ENCODE measurements at places on chromosomes 16 and 17.

GRCh38 chr17:74566132-74566753 lies 1.1 kb downstream of the CD300H start:
- no peaks in the 10 kb centered on the region for H3K36me3 ChIP-seq
- H3K27me3 ChIP-seq = no peaks in the 10 kb centered on the region
- H3K4me1 ChIP-seq = peaks cover 2% of the 10 kb centered on the region

GRCh38 chr17:44417553-44417952 lies 28.1 kb upstream of the ITGA2B start:
- no peaks in the 10 kb centered on the region for H3K36me3 ChIP-seq
- H3K27me3 ChIP-seq = no peaks in the 10 kb centered on the region
- H3K4me3 ChIP-seq = no peak overlapping the region
- H3K4me1 ChIP-seq = no peaks in the 10 kb centered on the region
- peak; percentile 22 for DNase-seq

DNA sequence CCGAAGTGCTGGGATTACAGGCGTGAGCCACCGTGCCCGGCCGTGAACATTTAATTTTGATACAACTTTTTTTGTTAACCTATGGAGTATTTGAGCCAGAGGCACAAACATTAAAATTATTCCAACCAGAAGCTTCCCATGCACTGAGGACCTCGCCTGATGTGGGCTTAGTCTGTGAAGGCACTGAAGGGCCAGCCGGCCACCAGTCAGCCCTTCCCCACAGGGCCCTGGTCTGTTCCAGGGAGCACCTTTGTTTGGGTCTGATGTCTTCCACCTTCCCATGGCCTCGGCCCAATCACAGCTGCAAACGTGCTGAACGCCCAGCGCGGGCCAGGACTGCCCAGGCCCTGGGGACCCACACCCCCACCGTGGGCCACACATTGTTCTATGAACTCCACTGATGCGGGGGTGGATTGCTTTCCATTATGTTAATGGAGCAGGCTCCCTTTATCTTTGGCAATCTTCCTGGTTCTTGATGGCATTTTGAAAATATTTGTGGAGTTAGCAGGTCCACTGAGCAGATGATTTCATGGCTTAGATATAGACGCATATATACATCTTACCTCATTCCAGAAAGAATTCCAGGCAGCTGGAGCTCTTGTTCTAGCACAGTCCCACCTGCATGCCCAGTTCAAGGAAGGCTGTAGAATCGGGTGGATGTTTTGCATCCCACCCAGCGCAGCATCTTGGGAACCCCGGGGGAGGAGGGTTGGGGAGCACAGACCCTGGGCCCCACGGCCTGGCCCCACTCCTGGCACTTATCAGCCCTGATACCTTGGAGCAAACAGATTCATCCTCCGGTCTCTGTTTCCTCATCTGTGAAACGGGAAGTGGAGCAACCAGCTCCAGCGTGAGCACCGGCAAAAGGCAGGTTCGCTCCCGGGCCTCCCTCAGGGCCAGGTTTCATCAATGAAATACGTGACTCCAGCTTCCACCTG lies 14.5 kb downstream of the SPIRE2 start:
- no peak overlapping the region for H3K27ac ChIP-seq
- H3K4me3 ChIP-seq = no peak overlapping the region
- DNase-seq = no peak
- peaks cover 5% of the 10 kb centered on the region for H3K4me1 ChIP-seq
- no peaks in the 10 kb centered on the region for H3K27me3 ChIP-seq
- H3K36me3 ChIP-seq = no peaks in the 10 kb centered on the region

GRCh38 chr17:78360371-78361224 lies 721 bp upstream of the SOCS3 start:
- peak overlapping the region; percentile 8 for H3K4me3 ChIP-seq
- H3K27ac ChIP-seq = peak overlapping the region; percentile 99
- H3K4me1 ChIP-seq = peaks cover 25% of the 10 kb centered on the region
- H3K27me3 ChIP-seq = no peaks in the 10 kb centered on the region
- peak; percentile 97 for DNase-seq

DNA sequence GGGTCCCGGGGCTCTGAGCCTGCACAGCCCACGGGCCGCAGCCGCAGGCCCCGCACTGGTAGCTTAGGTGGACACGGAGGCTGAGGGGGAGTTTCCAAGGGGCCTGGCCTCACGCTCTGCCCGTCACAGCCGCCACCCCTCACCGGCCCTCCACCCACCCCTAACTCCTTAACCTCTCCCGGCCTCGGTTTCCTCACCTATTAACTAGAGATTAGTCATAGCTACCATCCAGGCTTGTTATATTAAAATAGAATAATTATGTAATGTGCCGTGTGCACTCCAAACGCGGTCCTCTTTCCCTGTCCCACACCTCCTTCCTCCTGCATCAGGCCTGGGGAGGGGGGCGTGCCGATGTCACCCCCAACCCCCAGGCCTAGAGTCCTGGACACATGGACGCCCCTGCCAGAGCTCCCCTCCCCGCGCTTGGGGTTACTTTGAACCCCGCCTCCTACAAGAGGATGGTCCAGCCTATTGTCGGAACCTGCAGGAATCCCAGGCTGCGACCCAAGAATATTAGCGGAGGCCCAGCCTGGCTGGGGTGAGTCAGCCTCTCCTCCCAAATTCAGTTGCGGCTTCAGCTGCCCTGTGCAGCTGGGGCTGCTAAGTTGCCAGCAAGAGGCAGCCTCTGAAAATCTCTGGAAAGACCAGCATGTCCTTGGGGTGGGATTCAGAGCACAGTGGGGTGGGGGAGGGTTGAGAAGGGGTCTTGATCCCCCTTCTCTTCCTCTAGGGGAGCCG lies 17.3 kb downstream of the SOCS3 start:
- no peak overlapping the region for H3K4me3 ChIP-seq
- H3K27ac ChIP-seq = peak overlapping the region; percentile 23
- H3K27me3 ChIP-seq = no peaks in the 10 kb centered on the region
- H3K36me3 ChIP-seq = no peaks in the 10 kb centered on the region
- peaks cover 6% of the 10 kb centered on the region for H3K4me1 ChIP-seq

GRCh38 chr16:24736758-24737157 lies 7.3 kb downstream of the TNRC6A start:
- H3K27ac ChIP-seq = no peak overlapping the region
- H3K36me3 ChIP-seq = no peaks in the 10 kb centered on the region
- no peaks in the 10 kb centered on the region for H3K27me3 ChIP-seq
- DNase-seq = no peak
- no peak overlapping the region for H3K4me3 ChIP-seq

GRCh38 chr17:39376434-39376833 lies 25.0 kb downstream of the FBXL20 start:
- DNase-seq = no peak
- no peak overlapping the region for H3K27ac ChIP-seq
- H3K36me3 ChIP-seq = no peaks in the 10 kb centered on the region
- H3K4me3 ChIP-seq = no peak overlapping the region

DNA sequence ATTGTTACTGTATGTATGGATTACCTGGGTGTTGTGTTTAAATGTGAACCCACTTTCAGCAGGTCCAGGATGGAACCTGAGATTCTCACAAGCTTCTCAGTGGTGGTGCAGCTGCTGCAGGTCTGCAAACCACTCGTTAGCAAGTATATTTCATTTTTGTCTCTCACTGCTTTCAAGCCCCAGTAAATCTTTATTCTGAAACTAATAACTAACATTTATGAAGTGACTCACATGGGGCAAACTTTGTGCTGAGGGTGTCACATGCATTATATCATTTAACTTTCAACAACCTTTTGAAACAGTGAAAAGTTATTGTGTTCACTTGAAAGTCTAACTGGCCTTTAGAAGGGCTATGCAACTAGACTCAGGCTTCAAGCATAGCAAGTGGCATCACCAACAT lies 98.9 kb upstream of the DYNLRB2 start:
- H3K27ac ChIP-seq = no peak overlapping the region
- no peaks in the 10 kb centered on the region for H3K36me3 ChIP-seq
- H3K4me1 ChIP-seq = no peaks in the 10 kb centered on the region
- H3K27me3 ChIP-seq = no peaks in the 10 kb centered on the region

DNA sequence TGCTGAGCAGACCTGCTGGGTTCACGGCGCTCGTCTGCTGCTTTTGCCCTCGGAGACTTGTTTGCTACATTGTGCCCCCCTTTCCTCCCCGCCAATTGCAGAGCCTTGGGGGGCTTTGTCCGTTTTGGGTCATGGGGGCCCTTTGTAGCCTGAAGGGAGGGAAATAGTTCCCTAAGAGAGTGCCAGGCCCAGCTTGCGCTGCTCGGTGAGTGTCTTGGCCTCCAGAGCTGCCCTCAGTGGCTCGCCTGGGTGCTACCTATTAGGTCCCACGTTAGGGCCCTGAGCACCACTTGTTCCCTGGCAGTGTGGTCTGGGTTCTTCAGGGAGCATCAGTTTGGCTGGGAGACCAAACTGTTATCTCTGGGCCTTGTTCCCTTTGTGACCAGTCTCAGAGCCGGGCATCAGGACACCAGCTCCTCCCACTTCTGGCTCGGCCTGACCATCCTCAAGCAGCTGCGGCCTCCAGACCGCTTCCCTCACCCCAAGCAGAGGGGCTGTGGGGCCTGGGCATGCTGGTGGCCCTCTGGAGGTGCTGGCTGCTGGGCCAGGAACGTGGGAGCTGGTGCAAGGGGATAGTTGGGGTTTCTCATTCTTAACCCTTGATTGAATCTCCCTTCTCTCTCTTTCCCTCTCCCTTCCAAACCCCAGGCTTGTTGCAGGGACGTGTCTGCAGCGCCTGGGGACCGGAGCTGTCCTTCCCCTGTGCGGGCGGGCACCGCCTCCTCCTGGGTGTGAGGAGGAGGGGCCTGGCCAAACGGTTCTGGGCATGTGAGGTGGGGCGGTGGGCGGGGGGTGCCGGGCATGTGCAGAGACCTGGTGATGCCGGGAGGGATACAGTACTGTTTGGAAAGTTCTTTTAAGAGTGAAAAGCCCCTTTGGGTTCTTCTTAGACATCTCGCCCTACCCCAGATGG lies 16.0 kb upstream of the ITGB4 start:
- no peak overlapping the region for H3K27ac ChIP-seq
- peaks cover 21% of the 10 kb centered on the region for H3K36me3 ChIP-seq
- DNase-seq = no peak
- H3K27me3 ChIP-seq = no peaks in the 10 kb centered on the region

DNA sequence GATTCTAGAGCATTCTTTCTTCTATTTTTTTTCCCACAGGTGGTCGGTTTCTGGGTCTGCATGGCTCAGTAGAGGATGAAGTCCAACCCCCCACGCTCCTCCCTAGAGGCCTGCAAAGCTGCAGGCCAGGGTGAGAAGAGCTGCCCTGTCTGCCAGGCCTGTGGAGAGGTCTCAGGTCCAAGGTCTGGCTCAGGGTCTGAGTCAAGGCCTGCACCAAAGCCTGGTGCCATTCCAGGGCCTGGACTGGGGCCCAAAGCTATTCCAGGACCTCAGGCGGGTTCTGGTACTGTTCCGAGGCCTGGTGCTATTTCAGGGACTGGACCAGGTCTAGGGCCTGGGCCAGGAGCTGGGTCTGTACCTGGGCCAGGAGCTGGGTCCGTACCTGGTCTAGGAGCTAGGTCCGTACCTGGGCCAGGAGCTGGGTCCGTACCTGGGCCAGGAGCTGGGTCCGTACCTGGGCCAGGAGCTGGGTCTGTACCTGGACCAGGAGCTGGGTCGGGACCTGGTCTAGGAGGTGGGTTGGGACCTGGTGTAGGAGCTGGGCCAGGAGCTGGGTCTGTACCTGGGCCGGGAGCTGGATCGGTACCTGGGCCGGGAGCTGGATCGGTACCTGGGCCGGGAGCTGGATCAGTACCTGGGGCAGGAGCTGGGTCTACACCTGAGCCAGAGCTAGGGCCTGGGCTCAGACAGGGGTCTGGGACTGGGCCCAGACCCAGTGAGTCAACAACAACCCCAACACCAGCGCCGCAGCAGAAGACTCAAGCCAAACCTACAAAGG lies 3.4 kb downstream of the SDR42E2 start:
- no peak overlapping the region for H3K4me3 ChIP-seq
- no peaks in the 10 kb centered on the region for H3K36me3 ChIP-seq
- no peak for DNase-seq

DNA sequence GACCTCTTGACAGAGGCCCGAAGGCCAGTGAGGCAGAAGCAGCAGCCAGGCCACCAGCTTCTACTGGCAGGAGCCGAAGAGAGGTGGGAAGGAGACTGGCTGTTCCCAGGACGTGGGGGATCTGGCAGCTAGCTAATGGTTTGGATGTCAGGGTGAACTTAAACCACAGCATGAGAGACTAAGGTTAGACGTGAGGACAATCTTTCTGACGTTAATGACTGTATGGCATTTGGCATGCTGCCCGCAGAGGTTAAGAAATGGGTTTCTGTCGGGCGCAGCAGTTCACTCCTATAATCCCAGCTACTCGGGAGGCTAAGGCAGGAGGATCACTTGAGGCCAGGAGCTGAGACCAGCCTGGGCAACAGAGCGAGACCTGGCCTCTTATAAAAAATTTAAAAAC lies 6.3 kb upstream of the KRT13 start:
- no peaks in the 10 kb centered on the region for H3K36me3 ChIP-seq
- H3K27me3 ChIP-seq = no peaks in the 10 kb centered on the region
- no peak overlapping the region for H3K27ac ChIP-seq

DNA sequence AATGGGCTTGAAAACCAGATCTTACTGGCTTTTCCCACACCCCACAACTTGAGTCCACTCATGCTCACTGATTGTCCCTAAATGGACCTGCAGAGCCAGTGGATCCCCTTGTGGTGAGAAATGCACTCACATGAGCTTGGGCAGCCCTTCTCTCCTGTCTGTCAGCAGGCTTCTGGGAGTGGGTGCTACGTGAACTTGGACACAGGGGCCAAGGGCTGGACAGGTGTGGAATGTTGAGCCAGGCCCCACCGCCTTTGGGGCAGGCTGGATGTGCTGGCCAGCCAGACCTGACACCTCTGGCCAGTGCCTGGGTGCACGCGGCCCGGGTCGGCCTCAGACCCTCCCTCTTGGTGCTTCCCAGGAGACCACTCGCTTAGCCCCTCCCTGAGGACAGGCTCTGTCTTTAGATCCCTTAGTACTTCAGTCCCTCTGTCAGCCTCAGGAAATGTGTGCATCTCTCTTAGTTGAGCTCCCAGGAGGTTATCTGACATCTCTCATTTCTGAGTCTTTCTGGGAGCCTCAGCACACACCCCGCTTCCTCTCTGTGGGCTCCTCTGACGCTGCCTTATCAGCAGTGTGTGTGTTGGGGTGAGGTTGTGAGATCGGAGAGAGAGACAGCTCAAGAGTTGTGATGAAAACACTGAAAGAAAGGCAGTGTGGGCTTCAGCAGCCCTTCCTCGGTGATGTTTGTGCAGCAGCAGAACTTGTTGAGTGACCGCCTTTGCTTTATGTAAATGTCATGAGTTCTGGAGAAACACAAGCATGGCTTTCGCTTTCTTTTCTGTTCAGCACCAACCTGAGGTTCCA lies 117.0 kb downstream of the RAB11FIP4 start:
- no peaks in the 10 kb centered on the region for H3K27me3 ChIP-seq
- no peak overlapping the region for H3K4me3 ChIP-seq
- H3K4me1 ChIP-seq = peaks cover 2% of the 10 kb centered on the region
- H3K36me3 ChIP-seq = no peaks in the 10 kb centered on the region
- peak; percentile 57 for DNase-seq

GRCh38 chr17:63533433-63534077 lies 10.4 kb downstream of the KCNH6 start:
- peak; percentile 31 for DNase-seq
- no peak overlapping the region for H3K4me3 ChIP-seq
- H3K27me3 ChIP-seq = no peaks in the 10 kb centered on the region
- no peaks in the 10 kb centered on the region for H3K36me3 ChIP-seq
- H3K27ac ChIP-seq = no peak overlapping the region
- no peaks in the 10 kb centered on the region for H3K4me1 ChIP-seq

Data from mesendoderm (in vitro differentiated cells).